ENCODE measurements at places on chromosomes 12 and 14.

DNA sequence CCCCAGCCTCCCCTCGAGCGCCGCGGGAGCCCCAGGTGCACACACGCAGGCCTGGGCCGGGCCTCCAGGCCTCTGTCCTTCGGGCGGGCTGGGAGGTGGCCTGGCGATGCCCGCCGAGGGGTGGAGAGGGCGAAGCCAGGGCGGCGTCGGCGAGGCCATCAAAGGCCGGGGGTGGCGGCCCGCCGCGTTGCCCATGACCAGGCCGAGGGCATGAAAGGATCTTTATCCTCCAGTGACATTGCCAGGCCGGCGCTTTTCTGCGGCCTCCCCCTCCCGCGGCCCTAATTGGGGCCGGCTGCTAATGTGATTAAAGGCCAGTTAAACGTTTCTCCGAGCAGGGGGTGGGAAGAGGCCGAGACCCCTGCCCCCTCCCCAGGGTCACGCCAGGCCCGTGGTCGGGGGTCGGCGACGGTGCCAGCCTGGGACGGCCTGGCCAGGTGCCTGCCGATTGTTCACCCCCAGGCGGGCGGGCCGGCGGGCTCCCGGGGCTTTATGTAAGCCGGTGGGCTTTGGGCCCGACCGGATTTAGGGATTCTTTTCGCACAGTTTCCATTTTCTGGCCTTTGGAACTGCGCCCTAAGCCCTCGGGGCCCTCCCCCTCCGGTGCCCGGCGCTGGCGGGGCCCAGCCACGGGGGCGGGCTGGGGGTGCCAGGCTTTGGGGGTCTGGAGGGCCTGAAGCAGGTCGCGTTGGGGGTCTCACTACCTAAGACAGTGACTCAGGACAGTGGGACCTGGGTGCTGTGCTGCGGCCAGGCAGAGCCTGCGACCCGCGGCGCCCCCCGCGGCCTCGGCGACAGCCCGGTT lies 103.2 kb upstream of the DIO3 start:
- DNase-seq: no peak

DNA sequence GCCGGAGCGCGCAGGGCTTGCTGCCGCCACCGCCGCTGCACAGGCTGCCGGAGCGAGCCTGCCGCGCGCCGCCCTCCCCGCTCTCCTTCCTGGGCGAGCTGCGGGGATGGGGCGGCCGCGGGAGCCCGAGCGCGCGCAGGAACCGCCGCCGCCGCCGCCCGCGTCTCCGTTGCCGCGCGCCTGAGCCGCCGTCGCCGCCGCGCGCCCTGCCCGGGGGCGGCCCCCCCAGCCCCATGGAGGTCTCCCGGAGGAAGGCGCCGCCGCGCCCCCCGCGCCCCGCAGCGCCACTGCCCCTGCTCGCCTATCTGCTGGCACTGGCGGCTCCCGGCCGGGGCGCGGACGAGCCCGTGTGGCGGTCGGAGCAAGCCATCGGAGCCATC lies 352 bp downstream of the PLXNC1 start:
- no peak for DNase-seq

DNA sequence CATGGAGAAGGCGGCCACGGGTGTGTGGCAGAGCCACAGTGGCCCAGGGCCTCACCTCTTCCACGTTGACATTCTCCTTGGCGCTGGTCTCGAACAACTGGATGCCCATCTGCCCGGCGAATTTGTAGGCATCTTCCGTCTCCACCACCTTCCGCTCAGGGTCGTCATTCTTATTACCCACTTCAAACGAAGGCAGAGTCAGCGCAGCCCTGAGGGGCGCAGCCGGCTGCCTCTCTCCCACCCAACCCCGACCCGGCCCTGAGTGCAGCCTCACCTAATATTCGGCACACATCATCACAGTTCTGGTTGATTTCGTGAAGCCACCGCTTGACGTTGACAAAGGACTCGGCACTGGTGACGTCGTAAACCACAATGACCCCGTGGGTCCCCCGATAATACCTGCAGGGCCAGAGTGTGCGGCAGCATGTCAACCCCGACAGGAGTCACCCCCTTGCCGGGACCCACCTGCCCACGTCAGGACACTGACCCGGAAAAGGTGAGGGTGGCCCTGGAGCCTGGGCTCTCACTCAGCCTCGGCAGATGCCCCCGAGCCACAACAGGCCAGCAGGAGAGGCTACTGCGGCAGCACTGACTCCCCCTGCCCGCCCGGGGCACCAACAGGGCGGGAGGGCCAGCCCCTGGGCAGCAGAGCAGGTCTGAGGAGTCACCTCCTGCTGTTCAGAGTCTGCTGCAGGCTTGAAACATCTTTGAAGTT lies 17.6 kb downstream of the RAB35 start:
- no peak for DNase-seq

DNA sequence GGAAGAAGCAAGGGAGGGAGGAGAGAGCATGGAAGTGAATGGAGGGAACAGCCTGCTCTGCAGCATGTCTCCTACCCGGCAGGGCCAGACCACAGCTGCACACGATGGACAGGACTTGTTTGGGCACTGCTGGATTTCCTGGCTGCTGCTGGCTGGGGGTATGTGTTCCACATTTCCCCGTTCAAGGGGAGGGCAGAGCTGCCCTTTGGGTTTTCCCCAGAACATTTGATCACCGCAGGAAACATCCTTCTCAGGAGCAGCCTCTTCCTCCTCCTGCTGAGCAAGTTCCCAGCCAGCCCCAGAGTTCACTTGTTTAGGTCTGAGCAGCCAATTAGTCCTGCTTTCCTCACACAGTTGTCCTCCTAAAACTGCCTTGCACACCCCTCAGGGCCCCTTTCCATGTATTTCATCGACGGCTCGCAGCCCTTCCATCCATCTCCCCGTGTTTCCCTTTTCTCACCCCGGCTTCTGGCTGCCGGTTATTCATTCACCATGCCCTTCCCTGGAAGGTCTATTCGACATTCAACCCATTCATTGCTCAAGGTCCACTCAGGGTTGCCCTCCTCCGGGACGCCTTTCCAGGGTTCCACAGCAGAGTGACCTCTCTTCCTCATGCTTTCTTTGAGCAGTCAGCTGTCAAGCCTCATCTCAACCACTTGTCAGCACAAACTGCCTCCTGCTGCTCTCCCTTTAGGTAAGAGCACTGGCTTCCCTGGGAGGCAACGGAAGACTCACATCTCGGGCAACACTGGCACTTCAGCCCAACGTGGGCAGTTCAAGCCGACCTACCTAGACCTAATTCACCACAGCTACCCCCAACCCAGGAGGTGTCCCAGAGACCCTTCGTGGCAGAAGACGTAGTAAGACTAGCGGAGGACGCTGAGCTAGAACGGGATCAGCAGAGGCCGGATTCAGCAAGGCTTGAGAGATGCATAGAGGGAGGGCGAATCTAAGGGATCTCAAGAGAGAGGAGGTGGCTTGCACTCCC lies 20.1 kb upstream of the ANO2 start:
- no peak for DNase-seq

DNA sequence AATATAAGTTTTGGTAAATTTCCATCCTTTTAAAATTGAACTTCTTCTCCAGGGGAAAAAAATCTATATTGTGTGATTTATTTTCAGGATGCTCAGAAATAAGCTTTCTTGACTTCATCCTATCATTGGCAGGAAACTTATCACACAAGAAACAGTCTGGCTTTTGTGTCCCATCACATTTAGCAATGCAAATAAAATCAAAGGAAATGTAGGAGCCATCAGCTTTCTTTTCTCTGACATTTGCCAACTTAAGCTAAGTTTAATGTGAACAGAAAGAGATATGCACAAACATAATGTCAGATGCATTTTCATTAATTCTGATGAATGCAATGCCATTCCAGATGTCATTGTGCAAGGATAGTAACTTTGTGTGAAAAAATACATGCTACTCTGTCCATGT lies 56.6 kb downstream of the LIN7A start:
- DNase-seq: no peak

- DNase-seq: no peak
Measured at GRCh38 chr14:98101323-98101722, 1170.7 kb downstream of the BCL11B start.

All from NCI-H774 (cell line).